Melanocyte of skin (primary cell): ENCODE measurements at places on chromosomes 13 and 19. TPM values are rescaled to one million over a fixed set of nuclear protein-coding genes. Genes with fewer than 3 reads are reported as not detected.

GPC5 gene
- total RNA-seq = under 0.01 TPM in 1 of 2 replicates, not detected in the other

SLC6A16 gene
- total RNA-seq = under 0.01 and 1.5 TPM in 2 replicates

CPAMD8 gene
- 0.31 TPM in 1 of 2 replicates, not detected in the other for total RNA-seq

GPX4 gene
- 109 and 115 TPM in 2 replicates for total RNA-seq

ONECUT3 gene
- total RNA-seq = not detected in 2 replicates

SYDE1 gene
- 38.4 and 39.6 TPM in 2 replicates for total RNA-seq

LILRA1 gene
- total RNA-seq = not detected in 2 replicates

LIM2 gene
- total RNA-seq = not detected in 2 replicates

GDF15 gene
- 137 and 325 TPM in 2 replicates for total RNA-seq

SIGLEC12 gene
- not detected in 2 replicates for total RNA-seq

PABPC3 gene
- total RNA-seq = under 0.01 and 0.15 TPM in 2 replicates

LYPD3 gene
- 0.46 and 0.67 TPM in 2 replicates for total RNA-seq

IFNL1 gene
- not detected in 2 replicates for total RNA-seq

CGB2 gene
- 0.46 TPM in 1 of 2 replicates, not detected in the other for total RNA-seq

RNF225 gene
- total RNA-seq = not detected in 2 replicates

SHD gene
- not detected in 2 replicates for total RNA-seq

TYROBP gene
- total RNA-seq = not detected in 2 replicates

ZNF560 gene
- 0.73 TPM in 1 of 2 replicates, not detected in the other for total RNA-seq

IGFL3 gene
- not detected in 2 replicates for total RNA-seq

GAMT gene
- total RNA-seq = 17.3 and 19.3 TPM in 2 replicates

CEACAM1 gene
- total RNA-seq = 11.1 and 19.3 TPM in 2 replicates

JAK3 gene
- 3.1 and 3.3 TPM in 2 replicates for total RNA-seq

GNG14 gene
- not detected in 2 replicates for total RNA-seq

SWSAP1 gene
- total RNA-seq = 1.4 and 2.9 TPM in 2 replicates

RASL11A gene
- total RNA-seq = 1.3 and 1.7 TPM in 2 replicates
